ENCODE measurements at places on chromosomes 12 and 14.

DNA sequence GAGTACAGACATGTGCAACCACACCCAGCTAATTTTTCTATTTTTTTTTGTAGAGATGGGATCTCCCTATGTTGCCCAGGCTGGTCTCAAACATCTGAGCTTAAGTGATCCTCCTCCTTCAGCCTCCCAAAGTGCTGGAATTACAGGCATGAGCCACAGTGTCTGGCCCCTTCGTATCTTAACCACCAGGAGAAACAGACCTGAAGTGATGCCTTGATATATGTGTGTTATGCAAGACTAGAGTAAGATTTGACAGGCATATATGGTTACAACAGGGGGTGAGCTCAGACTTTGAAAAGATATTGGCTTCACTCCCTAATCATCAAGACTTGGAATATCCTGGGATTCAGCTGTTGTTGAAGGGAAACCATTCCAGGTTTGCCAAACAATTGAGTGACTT lies 10.7 kb upstream of the GALNT6 start:
- no peak for DNase-seq

- no peak for DNase-seq
These were observed 1.9 kb downstream of the MYO1A start for GRCh38 chr12:57047981-57048380.

DNA sequence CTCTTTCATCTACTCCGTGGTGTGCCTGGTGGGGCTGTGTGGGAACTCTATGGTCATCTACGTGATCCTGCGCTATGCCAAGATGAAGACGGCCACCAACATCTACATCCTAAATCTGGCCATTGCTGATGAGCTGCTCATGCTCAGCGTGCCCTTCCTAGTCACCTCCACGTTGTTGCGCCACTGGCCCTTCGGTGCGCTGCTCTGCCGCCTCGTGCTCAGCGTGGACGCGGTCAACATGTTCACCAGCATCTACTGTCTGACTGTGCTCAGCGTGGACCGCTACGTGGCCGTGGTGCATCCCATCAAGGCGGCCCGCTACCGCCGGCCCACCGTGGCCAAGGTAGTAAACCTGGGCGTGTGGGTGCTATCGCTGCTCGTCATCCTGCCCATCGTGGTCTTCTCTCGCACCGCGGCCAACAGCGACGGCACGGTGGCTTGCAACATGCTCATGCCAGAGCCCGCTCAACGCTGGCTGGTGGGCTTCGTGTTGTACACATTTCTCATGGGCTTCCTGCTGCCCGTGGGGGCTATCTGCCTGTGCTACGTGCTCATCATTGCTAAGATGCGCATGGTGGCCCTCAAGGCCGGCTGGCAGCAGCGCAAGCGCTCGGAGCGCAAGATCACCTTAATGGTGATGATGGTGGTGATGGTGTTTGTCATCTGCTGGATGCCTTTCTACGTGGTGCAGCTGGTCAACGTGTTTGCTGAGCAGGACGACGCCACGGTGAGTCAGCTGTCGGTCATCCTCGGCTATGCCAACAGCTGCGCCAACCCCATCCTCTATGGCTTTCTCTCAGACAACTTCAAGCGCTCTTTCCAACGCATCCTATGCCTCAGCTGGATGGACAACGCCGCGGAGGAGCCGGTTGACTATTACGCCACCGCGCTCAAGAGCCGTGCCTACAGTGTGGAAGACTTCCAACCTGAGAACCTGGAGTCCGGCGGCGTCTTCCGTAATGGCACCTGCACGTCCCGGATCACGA lies 2.2 kb downstream of the SSTR1 start:
- DNase-seq: no peak

- DNase-seq: no peak
These were observed 26.1 kb downstream of the DTX1 start for GRCh38 chr12:113082486-113083148.

DNA sequence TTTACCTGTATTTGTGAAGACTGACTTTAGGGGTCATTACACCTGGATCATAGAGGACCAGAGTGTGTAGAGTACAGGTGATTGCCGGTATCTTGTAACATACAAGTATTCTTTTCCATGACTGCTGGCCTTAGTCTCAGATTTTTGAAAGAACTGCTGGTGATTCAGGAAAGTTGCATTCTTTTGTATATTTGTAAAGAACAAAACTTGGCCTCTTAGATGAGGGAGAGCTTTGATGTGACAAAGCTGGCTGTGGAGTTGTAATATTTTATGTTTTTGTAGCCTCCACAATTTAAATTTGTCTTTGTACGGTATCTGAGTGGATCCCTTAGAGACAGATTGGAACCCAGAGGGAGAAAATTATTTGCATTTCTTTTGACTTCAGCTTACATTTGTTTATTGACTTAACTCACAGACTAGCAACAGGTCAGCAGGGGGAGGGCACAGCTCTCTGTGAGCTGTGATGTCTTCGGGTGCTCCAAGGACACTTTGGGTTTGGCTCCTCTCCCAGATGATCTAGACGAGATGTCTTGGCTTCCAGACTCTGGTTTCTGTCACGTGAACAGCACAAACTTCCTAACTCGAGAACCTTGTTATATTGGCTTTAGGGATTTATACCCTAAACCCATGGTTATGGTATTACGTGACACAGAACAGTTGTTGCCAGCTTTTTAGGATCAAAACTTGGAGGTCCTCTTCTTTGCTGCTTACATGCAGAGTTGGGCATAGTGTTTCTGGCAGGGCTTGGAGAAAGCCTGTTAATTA lies 65.9 kb downstream of the DAAM1 start:
- DNase-seq: no peak

- DNase-seq: no peak
These were observed 100.3 kb upstream of the FAR2 start for GRCh38 chr12:29048787-29049186.

- DNase-seq: no peak
These were observed 69.0 kb downstream of the SSPN start for GRCh38 chr12:26264215-26264838.

DNA sequence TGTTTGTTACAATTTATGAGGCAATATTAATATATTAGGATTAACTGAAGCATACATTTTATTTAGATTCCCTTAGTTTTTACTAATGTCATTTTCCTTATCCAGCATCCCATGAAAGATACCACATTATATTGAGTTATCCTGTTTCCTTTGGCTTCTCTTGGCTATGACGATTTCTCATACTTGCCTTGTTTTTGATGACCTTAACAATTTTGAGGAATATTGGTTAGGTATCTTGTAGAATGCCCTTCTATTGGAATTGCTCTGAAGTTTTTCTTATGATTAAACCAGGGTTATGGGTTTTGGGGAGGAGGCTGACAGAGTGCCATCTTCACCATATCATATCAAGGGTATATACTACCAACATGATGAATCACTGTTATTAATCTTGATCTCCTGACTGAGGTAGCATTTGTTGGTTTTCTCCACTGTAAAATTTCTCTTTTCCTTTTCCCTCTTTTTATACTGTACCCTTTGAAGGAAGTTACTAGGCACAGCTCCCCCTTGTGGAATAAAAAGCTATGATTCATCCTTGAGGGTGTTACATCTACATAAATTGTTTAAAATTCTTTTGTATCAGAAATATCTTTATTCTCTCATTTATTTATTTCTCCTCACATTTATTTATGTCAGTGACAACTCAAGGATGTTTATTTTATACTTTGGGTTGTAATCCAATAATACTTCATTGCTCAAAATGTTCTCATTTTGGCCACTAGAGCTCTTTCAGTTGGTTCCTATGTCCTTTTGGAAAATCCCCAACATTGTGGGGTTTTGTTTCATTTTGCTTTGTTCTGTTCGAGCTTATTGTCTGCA lies 239.0 kb downstream of the SLC16A7 start:
- DNase-seq: no peak

DNA sequence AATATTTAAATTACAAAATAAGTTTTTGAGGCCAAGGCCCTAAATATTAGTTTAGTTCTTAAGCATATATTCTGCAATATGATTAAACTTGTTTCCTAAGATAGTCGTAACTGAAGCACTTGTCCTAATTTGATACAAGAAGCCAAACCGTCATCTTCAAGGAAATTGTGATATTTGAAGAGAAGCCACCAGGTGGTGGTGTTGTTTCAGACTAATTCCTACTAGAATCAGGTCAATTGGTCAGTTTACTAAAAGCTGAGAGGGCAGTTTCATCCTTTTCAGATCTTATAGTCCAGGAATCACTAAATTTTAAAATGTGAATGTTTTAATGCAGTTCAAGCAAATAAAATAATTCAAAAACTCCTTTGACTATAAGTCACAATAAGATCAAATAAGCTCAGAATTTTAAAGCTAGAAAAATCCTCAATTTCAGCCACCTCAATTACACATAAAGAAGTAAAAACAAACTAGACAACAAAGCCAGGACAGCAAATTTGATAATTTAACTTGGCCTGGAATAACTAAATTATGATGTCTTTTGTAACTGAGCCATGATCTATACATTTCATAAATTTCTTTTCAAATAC lies 7.1 kb upstream of the ARL1 start:
- DNase-seq: no peak

GRCh38 chr12:63982604-63983295 lies 138.2 kb downstream of the SRGAP1 start:
- no peak for DNase-seq

DNA sequence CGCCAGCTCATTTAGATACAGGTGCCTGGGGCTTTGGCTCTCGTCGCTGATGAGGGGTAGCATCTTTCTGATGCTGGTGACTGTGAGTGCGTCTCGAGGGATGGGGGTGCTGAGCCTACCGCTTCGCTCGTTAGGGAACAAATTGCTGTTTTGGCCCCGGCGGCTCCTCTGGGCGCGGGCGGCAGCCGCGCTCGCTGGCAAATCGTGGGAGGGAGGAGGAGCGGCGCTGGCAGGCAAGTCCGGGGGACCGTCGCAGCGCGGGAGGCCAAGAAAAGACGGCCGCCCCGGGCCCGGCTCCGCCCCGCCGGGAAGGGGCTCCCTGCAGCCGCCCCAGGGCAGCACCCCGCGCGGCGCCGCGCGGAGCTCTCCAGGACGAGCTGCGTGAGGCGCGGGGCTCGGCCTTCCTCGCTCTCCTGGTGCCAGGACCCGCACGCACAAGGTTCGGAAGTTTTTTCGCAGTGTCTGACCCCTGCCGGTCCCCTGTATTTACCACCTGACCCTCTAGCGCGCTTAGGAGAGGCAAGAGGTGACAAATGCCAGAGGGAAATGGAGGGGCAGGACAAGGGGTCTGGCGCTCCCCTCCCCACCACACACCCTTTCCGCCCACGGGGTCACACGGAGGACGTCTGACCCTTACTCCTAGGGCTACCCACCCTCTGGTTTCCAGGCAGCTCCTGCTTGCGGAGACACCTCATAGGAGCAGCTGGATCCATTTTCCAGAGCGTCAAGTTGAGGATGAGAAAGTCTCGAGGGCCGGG lies 899 bp upstream of the KCNH3 start:
- no peak for DNase-seq

DNA sequence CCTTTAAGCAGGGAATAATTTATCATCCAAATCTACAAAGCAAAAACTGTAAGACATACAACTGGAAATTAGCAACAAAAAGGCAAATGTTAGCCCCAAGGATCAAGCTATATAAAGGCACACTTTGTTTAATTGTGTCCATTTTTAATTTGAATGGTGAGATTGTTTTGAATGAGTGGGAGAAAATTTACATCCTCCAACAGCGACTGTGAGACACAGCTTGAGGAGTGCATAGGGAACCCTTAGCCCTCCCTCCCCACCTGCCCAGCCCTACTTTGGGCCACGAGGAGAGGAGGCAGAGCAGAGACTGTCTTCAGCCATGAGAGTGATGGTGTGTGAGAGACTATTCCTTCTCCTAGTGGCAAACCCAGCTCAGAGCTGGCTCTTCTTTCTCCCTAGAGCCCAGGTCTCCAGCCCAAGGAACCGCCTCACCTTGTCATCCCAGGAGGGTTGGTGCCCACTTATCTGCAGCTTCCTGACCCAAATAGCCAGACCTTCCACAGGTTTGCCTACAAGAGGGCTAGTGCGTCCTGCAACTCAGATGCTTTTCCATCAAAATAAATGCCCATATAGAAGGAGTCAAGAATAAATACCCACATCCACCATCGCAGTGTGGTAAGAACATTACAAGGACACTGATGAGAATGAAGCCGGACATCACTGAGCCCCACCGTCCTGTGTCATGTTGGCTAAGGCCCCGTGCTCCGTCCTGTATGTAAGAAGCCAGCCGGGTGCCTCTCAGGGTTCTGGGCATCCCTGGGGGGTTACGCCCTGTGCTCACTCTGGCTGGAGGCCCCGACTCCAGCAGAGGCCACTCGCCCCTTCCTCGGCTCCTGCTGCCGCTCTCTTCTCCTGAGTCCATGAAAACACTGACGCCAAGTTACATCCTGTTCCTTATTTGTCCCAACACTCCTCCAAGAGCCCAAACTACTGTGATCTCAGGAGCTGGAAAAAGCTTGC lies 36.4 kb upstream of the C14orf180 start:
- no peak for DNase-seq

GRCh38 chr12:75727577-75727976 lies 216.2 kb upstream of the KRR1 start:
- no peak for DNase-seq

GRCh38 chr14:101007765-101008164 lies 104.2 kb upstream of the RTL1 start:
- no peak for DNase-seq

All from cortex of kidney (tissue), 1 donor.